Brain pericyte (primary cell): ENCODE measurements at places on chromosomes 12 and 14.

- no peak for DNase-seq
Observed at GRCh38 chr14:23941669-23942068, 11.9 kb upstream of the DHRS4 start.

GRCh38 chr12:97140355-97140754 lies 233.3 kb downstream of the NEDD1 start:
- no peak for DNase-seq

- no peak for DNase-seq
Observed at GRCh38 chr12:77364400-77364799, 299.0 kb upstream of the E2F7 start.

- no peak for DNase-seq
Observed at GRCh38 chr12:51012570-51013236, 13.5 kb downstream of the SLC11A2 start.

DNA sequence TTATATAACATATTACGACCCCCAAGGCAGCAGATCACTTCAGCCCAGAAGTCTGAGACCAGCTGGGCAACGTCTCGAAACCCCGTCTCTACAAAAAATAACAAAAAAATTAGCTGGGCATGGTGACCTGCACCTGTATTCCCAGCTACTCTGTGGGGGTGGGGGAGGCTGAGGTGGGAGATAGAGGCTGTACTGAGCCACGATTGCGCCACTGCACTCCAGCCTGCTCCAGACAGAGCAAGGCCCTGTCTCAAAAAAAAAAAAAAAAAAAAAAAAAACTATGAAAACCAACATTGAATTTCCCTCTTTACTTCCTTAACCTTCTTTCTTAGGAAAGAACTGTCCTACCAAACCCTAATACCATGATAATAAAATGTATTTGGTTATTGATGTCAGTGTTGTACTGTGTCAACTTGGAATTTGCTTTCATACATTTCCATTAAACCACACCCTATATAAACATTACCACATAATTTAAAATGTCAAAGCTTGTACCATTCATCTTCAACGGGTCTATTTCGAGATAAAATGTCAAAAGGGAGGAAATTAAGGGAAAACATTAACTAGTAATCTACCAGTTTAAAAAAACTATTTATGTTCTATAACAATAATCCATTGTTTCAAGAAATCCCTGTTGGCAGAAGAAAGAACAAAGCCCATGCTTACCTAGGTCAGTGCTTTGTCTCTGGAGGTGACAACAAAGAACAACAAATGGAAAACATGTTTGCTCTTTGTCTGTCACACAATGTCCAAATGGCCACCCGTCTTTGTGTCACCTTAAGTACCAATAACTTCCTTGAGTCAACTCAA lies 17.4 kb downstream of the GALNT4 start:
- no peak for DNase-seq

GRCh38 chr12:89098441-89099112 lies 253.7 kb downstream of the DUSP6 start:
- DNase-seq = no peak

DNA sequence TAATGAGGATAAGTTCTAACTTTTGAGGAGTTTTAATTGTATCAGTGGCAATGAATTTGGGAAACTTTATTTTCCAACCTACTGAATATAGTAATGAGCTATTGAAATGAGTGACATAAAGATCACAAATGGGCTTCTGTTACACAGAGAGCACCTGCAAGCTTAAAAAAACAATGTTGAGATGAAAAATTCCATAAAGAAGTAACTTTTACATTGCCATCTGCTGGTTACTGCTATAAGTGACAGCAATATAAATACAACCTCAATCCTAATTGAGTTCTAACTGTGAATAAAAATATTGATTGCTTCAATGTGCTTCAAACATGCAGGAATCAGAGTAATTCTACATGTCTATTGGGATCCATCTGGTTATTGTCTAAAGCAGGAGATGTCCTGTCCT lies 14.2 kb downstream of the WIF1 start:
- DNase-seq = no peak

DNA sequence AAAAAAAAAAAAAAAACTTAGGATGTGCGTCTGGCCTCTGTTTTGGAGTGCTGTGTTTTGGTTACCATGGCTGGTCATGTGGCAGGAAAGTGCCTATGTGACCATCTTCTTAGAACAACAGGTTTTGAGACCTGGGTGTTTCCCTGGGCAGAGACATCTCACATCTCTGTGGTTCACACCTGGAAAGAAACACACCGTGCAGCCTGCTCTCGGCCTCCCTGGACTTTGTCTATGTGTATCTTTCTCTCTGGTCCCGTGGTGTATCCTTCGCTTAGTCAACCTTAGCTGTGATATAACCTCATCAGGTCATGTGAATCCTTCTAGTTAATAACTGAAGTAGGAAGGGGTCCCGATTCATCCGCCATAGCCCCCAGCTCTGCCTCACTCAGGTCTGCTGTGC lies 22.6 kb downstream of the ACADS start:
- DNase-seq = no peak

DNA sequence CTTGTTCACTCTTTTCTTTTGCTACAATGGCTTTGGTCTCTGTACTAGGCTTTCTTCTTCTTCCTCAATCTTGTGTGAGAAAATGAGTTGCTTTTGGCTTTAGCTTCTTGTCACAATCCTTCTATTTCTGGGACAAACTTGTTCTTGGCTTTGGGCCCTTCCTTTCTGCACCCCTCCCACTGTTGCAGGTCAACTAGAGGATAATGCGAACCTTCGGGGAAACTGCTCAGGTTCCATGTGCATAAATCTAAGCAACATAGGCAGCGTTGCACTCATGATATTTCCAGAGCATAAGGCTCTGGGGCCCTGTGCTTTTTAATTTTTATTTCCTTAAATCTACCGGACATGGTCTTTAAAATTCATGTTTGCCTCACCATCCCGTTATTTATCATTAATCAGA lies 89.8 kb upstream of the LRIG3 start:
- no peak for DNase-seq

- DNase-seq = no peak
Observed at GRCh38 chr14:51544471-51544870, 107.2 kb upstream of the FRMD6 start.

DNA sequence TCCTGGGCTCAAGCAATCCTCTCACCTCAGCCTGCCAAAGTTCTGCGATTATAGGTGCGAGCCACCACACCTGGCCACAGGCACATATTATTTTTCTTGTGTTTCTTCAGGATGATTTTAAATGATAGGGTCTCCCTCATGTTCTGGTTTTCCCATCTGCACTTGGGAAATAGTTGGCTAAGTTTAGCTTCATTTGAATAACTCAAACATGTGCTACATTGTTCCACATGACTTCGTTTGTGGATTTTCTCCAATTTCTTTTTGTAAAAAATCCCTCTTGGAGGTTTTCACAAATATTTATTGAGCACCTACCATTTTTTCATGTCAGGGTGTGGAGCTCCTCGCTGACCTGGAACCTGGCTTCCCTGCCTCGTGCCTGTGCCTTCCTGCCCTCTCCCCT lies 55.2 kb upstream of the GNPNAT1 start:
- DNase-seq = no peak

- DNase-seq = peak; percentile 71
Observed at GRCh38 chr12:92899386-92900001, 29.6 kb downstream of the EEA1 start.

DNA sequence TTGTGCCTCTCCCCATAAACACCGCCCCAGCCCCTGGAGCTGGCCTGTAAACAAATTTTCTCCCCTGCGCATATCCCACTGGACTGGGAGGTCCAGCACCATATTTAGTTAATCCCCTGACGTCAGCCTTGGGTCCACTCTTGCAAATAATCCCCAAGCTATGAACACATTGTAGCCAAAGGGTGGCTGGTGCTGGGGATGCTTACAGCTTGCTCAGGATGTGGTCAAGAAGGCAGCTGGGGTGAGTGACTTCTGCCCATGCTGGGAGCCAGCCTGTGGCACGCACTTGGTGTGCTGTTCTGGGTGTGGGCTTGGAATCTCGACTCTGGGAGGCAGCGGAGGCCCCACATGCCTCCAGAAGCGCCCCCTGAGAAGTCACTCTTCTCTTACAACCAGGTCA lies 32.1 kb downstream of the CMKLR1 start:
- peak; percentile 91 for DNase-seq

DNA sequence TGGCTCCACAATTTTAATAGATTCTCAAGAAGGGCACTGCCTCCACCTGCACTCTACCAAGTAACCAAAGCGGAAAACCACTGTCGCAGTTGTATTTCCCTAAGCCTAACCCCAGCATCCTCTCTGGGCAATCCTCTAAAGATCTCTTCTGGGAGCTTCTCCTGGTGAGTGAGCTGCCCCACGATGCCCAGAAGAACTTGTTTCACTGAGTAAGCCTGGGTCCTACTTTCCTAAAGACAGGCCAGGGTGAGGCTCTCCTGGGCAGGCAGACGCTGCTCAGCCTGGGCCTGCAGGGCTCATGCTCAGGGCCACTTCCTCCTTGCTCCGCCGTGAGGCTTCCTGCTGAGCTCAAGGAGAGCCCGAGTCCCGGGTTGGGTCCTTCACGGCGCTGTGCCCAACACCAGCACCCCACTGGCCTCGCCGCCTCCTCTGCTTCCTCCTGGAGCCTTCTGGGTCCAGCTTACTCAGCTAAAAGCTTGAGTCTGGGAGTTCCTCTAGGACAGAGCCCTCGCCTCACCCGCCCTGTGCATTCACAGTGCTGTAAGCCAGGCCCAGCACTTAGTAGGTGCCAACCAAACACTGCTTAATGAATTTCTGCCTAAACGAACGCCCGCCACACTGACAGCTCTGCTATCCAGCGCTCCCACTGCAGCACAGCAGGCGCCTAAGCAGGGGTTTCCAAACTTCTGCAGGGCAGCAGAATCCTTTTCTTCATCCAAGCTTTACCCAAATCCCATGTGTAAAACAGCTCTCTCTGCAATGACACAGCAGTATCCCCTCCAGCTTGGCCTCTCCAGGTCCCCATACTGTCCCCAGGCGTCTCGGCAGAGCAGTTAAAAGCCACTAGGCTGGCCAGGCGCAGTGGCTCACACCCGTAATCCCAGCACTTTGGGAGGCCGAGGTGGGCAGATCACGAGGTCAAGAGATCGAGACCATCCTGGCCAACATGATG lies 5.7 kb downstream of the RAB35 start:
- no peak for DNase-seq

GRCh38 chr14:68229423-68230100 lies 410.0 kb downstream of the RAD51B start:
- DNase-seq = no peak

DNA sequence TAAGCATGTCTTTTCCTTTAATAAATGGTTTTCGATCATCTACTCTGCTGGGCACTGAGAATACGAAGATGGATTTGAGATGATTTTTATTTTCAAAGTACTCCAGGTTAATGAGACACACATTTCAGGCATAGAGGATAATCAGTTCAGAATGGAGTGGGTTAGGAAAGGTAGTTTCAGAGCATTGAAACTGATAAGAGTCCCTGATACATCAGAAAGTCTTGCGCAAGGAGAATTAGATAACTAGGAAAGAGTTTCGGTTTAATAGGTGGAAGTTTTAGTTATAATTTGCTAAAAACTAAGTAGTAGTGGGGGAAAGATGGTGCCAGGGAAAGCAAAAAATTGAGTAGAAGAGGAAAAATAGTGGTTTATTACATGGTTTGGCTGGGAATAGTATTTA lies 50.1 kb downstream of the ZDHHC17 start:
- DNase-seq = no peak
